ENCODE measurements at places on chromosomes 6 and 20.

GRCh38 chr6:68059261-68059660 lies 575.8 kb upstream of the ADGRB3 start:
- no peak for DNase-seq
- no peak overlapping the region for H3K4me3 ChIP-seq
- no peak overlapping the region for H3K27ac ChIP-seq

DNA sequence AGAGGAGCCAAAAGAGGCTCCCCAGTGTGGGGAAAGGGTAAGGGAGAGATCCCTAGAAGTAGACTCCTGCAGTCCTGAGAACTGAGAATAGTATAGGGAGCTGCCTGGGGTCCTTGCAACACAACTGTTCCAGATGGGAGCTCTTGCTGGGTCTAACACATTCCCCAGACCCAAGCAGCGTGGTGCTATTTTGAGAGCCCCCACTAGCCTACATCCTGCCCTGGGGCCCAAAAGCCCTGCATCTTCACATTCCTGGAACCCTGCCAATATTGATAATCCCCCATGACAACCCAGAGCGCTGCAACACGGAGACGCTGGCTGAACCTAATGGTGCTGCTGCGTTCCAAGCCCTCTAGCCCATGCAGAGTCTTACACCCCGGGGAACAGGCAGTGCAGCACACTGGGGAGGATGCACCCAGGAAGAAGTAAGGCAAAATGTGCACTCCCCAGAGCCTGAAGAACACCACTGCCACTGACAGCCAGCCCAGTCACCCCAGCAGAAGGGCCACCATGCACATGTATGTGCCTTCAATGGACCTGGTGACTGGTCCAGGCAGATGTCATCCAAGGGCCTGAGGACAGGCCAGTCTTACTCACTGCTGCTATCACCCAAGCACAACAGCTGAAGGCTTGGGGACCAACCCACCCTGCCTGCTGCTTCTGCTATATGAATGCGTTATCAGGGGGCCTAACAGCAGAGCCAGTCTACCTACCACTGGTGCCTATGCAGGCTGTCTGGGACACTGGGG lies 7.0 kb upstream of the RNF217 start:
- H3K4me1 ChIP-seq: peaks cover 2% of the 10 kb centered on the region
- DNase-seq: no peak
- peaks cover 16% of the 10 kb centered on the region for H3K27me3 ChIP-seq

DNA sequence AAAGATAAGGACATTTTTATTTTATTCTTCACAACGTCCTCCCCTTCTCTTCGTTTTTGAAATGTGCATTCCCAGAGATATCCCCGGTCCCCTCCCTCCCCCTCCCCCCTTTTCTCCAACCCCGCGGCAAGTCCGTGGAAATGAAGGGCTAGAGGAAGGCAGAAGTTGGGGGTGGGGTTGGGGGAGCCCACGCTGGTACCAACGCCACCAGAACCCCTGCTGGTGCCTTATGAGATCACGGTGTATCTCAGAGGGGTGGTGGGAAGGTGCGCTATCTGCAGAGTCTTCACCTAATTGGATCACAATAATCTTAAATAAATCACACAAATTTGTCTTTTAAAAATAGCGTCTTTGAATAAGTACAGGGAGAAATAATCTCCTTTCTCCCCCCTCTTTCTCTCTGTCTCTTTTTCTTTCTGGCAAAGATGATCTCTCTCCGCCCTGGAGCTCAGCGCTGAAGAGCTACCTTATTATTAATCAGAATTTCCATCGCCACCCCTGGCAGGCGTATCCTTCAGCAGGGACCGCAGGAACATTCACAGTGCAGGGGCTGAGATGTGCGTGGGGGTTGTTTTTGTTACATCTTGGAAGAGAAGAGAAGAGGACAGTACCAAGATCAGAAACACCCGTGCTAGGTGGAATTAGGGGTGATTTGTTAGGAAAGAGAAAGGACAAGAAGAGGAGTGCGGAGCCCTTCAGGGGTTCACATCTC lies 915 bp downstream of the CLVS2 start:
- H3K4me1 ChIP-seq: no peaks in the 10 kb centered on the region
- H3K27me3 ChIP-seq: peaks cover 29% of the 10 kb centered on the region
- DNase-seq: no peak
- H3K36me3 ChIP-seq: no peaks in the 10 kb centered on the region
- H3K4me3 ChIP-seq: no peak overlapping the region

DNA sequence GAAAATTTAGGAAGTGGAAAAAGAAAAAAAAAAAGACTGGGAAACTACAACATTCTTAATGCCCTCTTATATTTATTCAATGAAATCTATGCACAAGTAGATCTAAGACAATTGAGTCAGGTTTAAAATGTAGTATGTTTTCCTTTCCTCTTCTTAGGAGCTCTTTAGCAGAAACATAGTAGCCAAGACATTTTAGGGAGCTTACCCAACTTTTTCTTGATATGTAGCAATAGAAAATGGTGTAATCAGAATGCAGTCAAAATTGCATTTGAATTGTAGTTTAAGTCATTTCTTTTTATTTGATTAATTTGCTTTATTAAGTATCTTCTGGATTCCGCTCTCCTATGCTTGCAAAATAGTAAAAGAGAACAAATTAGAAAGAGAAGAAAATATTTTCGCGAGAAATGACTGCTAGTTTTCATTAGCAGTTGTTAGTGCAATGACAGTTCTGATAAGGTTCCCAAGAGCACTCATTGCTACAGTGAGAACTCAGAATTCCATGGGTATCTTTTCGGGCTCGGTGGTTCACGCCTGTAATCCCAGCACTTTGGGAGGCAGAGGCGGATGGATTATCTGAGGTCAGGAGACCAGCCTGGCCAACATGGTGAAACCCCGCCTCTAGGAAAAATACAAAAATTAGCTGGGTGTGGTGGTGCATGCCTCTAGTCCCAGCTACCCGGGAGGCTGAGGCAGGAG lies 52.2 kb downstream of the JARID2 start:
- H3K27ac ChIP-seq: peak overlapping the region; percentile 73
- no peak for DNase-seq
- H3K36me3 ChIP-seq: peaks cover 21% of the 10 kb centered on the region
- no peaks in the 10 kb centered on the region for H3K27me3 ChIP-seq

DNA sequence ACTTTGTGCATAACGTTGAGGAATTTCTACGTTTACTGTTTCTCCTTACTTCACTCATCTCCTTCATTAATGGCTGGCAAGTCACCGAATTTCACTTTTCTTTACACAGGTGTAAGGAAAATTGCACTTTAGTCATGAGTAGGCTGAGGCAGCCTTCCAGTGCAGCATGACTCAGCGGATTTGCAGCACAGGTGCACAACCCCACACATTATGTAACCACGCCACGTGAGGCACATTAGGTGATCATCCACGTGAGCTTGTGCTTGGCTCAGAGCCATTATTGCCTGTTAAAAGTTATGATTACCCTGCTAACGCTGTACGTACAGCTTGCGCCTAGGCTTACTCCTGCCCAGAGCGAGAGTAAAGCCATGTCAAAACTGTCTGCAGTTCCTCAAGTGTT lies 158.8 kb downstream of the NKAIN2 start:
- H3K27me3 ChIP-seq: no peaks in the 10 kb centered on the region
- no peak overlapping the region for H3K27ac ChIP-seq
- no peaks in the 10 kb centered on the region for H3K36me3 ChIP-seq
- DNase-seq: no peak
- no peak overlapping the region for H3K4me3 ChIP-seq
- no peaks in the 10 kb centered on the region for H3K4me1 ChIP-seq

GRCh38 chr6:133241901-133242636 lies 912 bp downstream of the EYA4 start:
- H3K4me1 ChIP-seq: peaks cover 15% of the 10 kb centered on the region
- peak overlapping the region; percentile 14 for H3K4me3 ChIP-seq

DNA sequence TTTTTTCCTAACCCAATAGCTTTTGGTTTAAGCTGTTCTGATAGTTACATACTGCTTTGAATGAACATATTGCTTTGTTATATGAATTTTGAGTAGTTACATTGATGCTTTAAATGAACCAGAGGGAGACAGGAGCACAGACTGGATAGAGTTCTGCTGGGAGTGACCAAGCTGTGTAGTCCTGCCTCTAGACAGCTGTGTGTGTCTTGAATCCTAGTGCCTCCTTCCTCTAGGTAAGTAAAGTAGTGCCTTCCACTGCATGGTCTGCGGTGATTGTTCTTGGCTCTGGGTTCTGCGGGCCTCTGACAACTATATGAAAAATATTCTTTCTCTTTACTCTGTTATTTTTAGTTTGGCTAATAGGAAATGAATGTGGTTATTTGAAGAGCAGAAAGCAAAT lies 46.0 kb upstream of the ADGRG6 start:
- no peaks in the 10 kb centered on the region for H3K4me1 ChIP-seq
- H3K27ac ChIP-seq: no peak overlapping the region
- no peak overlapping the region for H3K4me3 ChIP-seq
- H3K27me3 ChIP-seq: no peaks in the 10 kb centered on the region
- no peaks in the 10 kb centered on the region for H3K36me3 ChIP-seq

DNA sequence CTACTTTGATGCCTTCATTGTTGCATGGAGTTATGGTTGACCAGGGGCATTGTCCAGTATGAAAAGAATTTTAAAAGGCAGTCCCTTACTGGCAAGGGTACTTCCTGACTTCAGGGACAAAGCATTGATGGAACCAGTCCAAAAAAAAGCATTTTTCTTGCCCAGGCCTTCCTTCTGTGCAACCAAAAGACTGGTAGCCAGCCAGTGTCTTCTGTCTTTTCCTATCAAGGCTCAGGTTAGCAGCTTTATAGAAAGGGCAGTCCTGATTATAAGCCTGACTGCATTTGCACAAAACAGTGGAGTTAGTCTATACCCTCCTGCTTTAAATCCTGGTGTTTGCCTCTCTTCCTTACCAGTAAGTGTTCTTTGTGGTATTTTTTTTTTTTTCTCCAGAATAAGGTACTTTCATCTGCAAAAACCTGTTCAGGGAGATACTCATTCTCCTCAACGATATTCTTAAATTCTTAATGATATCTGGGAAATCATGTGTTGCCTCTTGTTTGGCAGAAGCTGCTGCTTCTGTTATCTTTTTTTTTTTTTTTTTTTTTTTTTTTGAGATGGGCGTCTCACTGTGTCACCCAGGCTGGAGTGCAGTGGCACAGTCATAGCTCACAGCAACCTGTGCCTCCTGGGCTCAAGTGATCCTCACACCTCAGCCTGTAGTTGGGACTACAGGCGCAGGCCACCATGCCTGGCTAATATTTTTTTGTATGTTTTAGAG lies 33.9 kb downstream of the SCAF8 start:
- H3K27ac ChIP-seq: no peak overlapping the region
- H3K27me3 ChIP-seq: no peaks in the 10 kb centered on the region
- no peak overlapping the region for H3K4me3 ChIP-seq
- peaks cover 15% of the 10 kb centered on the region for H3K36me3 ChIP-seq

DNA sequence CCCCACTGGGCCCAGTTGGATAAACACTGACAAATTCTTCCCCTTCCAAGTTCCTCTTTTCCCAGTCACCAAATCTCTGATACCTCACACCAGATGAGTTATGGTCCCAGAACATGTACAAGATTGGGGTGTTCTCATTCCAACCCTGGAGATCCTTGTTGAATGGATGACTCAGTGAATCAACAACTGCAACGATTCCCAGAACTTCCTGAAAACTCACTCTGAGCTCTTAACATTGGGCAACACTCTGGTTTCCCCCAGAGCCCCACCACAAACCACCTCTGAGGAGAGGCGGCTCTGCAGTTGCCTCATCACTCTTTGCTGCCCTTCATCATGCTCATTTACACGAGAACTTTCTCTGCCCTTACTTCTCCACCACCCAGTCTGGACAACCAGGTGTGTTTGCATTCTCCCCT lies 115.2 kb downstream of the MRPL14 start:
- H3K36me3 ChIP-seq: no peaks in the 10 kb centered on the region
- peaks cover 4% of the 10 kb centered on the region for H3K4me1 ChIP-seq
- H3K27me3 ChIP-seq: peaks cover 12% of the 10 kb centered on the region
- no peak for DNase-seq
- H3K27ac ChIP-seq: no peak overlapping the region

DNA sequence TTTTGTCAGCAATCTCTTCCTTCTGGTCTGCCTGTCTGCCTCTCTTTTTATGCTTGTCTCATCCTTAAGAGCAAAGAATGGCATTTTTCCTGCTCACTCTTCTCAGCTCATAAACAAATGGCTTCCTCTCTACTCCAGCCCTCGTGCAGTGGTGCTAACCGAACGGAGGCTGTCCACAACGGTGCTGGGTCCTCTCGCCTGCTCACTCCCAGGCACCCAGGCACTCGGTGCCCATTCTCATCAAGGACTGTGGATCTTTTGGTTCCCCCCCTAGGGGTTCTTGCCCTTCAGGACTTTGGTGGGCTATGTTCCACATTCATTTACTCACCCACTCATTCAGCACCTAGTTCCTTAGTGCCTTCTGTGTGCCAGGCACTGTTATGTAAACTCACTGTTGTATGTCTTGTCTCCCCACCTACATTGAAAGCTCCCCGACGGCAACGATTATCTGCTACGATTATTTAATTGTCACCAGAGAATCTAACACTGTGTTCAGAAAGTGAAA lies 113.9 kb downstream of the FYN start:
- peak overlapping the region; percentile 84 for H3K4me3 ChIP-seq
- H3K4me1 ChIP-seq: peaks cover 94% of the 10 kb centered on the region
- peak overlapping the region; percentile 99 for H3K27ac ChIP-seq
- H3K27me3 ChIP-seq: no peaks in the 10 kb centered on the region

GRCh38 chr6:72218125-72218524 lies 331.8 kb downstream of the RIMS1 start:
- DNase-seq: no peak
- H3K4me3 ChIP-seq: no peak overlapping the region
- H3K27ac ChIP-seq: no peak overlapping the region
- H3K27me3 ChIP-seq: no peaks in the 10 kb centered on the region

GRCh38 chr20:25087186-25087929 lies 5.4 kb upstream of the VSX1 start:
- no peak overlapping the region for H3K27ac ChIP-seq
- H3K4me1 ChIP-seq: peaks cover 42% of the 10 kb centered on the region
- DNase-seq: no peak
- H3K4me3 ChIP-seq: no peak overlapping the region

DNA sequence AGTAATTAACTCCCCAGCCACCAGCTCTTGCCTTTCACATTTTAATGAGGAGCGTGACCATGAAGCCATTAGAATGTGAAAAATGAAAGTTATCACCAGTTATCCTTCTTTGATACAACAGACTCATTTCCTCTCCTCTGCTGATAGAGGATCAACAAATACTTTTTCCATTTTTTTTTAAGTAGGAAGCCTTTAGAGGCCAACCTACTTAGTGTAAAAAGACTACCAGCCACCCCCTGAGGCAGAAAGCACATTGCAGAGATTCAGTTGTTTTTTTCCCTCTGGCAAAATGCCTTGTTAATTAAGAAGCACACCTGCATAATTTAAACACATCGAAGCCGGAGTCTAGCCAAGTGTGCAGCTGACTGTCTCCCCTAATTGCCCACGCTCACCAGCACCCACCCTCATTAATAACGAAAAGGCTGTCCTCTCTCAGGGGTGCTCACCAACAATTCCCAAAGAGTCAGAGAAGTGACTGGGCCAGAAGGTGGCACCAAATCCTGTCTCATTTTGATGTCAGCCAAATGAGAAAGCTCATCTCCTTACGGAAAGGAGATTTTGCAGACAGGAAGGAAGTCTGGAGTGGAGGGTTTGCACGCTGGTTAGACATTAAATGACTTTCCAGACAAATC lies 60.9 kb upstream of the MC3R start:
- DNase-seq: no peak
- no peak overlapping the region for H3K27ac ChIP-seq
- H3K36me3 ChIP-seq: no peaks in the 10 kb centered on the region
- peaks cover 2% of the 10 kb centered on the region for H3K27me3 ChIP-seq
- no peaks in the 10 kb centered on the region for H3K4me1 ChIP-seq

GRCh38 chr20:48294942-48295341 lies 509.7 kb upstream of the SULF2 start:
- no peak for DNase-seq
- H3K27ac ChIP-seq: no peak overlapping the region
- H3K27me3 ChIP-seq: peaks cover 8% of the 10 kb centered on the region

- no peaks in the 10 kb centered on the region for H3K4me1 ChIP-seq
- H3K4me3 ChIP-seq: no peak overlapping the region
- H3K36me3 ChIP-seq: no peaks in the 10 kb centered on the region
- DNase-seq: no peak
- no peak overlapping the region for H3K27ac ChIP-seq
These were observed 703.6 kb upstream of the SLC35B3 start for GRCh38 chr6:9138936-9139335.

Measured in activated naive CD8-positive, alpha-beta T cell treated with anti-CD3 and anti-CD28 coated beads, Interleukin-2, amount 50 U/mL, for 24 hours (primary cell).